Activated CD4-positive, alpha-beta T cell treated with anti-CD3 and anti-CD28 coated beads for 36 hours (primary cell): ENCODE measurements at places on chromosomes 12 and 14.
A peak's percentile ranks its signal among the peaks of the same experiment; 100 is the strongest.

GRCh38 chr12:98456576-98457573 is 58.5 kb upstream of the TMPO start:
- peak; percentile 43 for DNase-seq

DNA sequence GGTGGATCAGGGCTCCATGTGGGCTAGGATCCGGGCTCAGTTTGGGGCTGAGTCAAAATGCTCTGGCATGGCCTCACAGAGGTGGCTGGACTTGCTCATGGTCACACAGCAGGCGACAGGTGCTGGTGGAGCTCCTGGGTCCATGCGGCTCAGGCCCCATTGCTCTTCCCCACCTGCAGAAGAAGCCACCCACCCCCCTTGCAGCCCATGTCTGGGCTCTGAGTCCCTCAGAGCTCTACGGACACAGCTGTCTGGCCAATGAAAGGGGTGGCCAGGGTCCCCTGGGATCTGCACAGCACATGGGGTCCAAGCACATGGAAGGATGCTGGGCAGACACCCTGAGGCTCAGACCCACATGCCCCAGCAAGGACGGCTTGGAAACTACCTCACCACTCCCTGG is 17.0 kb upstream of the C14orf180 start:
- DNase-seq: no peak

- no peak for DNase-seq
Measured at GRCh38 chr14:101965770-101966722, 1.7 kb downstream of the DYNC1H1 start.

- no peak for DNase-seq
Measured at GRCh38 chr14:24382064-24382371, 14.0 kb downstream of the NFATC4 start.

- DNase-seq: no peak
Measured at GRCh38 chr14:103881268-103882201, 34.2 kb upstream of the PPP1R13B start.

DNA sequence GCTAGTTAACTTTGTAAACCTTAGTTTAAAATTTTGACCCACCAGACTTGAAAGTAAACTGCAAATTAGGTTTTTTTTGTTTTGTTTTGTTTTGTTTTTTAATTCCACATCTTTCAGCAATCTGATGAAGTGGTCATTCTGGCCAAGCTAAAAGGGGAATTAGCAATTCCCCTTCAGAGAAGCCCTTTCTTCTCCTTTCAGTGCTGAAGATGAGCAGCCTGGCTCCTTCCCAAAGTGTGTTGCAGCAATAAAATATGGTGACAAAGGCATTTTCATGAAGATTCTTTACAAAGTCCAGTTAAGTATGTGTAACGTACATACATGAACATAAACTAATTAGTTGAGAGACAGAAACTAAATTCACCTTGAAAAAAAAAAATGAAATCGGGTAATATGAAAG is 380.1 kb downstream of the NOVA1 start:
- DNase-seq: no peak

GRCh38 chr12:68406134-68406576 is 74.0 kb upstream of the MDM1 start:
- no peak for DNase-seq

- peak; percentile 3 for DNase-seq
Measured at GRCh38 chr14:26730929-26731618, 133.2 kb upstream of the NOVA1 start.

GRCh38 chr12:113161415-113162016 is 12.0 kb downstream of the CFAP73 start:
- peak; percentile 48 for DNase-seq

DNA sequence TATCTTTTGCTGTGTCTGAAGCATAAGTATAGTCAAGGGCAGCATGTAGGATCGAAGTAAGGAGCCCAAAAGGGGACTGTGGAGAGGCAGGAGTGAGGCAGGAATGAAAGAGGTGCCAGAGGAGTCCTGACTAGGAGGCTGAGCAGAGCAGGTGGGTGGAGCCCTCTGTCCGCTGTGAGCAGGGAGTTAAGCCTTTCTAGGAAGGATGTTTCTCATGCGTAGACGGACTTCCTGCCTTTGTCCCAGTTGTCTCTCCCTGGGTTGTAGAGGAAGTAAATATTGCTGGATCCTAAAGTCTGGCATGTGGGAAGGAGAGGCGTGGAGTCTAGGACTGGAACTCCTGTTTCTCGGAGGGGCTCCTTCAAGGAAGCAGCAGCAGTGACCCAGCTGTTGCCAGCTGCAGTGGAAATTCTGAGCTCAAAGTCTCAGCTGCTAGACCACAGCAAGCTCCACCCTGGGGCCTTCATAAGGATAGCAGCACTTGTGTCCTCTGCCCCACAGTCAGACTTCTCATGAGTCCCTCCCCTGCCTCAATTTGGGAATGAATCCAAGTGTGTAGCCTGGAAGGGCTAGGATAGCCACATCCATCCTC is 44.0 kb downstream of the RBMS2 start:
- DNase-seq: peak; percentile 68

GRCh38 chr14:47259796-47260195 is 415.6 kb downstream of the MDGA2 start:
- no peak for DNase-seq

GRCh38 chr12:118611770-118612169 is 235.4 kb downstream of the SUDS3 start:
- DNase-seq: no peak

- no peak for DNase-seq
Measured at GRCh38 chr14:52366796-52367315, 52.7 kb downstream of the PTGER2 start.

DNA sequence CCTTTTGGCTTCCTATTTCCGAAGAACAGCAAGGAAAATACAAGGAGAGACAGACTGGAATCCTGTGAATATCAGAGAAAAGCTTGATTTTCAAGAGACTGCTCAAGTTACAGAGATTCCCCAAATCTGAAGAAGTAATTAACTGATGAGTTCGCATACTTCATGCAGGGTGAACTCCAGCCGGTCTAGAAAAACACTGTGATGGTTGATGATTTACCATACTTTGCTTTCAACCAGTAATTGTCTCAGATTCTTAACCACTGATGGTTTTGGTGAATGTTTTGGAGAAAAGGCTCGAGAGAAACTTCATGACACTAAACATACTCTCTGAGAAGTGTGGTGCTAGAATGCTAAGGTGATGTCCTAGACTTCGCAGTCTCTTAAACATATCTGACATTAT is 4.4 kb upstream of the PLXNC1 start:
- DNase-seq: no peak

GRCh38 chr14:105325303-105325702 is 10.8 kb downstream of the PACS2 start:
- no peak for DNase-seq

GRCh38 chr14:99576304-99576703 is 27.7 kb downstream of the CCDC85C start:
- DNase-seq: no peak

DNA sequence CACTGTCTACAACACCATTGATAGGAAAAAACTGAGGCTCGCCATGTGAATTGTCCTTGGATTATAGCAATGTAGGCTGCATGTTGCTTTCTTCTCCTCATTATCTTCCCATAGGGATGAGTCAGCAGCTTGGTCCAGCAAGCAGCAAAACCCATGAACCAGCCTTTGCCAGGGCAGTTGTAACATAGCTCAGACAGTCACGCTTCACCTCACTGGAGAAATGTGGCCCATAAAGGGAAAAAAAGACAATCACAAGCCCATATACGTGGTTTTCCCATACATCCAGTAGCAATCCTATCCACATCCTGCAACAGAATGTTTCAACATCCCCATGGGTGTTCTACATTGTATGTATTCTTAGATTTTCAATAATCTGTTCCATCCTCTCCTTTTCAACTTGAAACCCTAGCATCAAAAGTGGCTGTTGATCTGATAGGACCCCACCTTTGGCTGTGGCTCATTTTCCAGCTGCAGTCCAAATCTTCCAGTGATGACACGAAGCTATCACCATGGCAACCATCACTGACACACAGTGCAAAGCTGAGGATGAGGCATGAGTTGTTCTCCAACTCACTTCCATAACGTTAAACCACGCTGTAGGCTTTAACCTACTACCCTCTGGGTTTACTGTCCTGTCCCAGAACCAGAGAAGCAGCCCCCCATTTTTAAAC is 34.0 kb downstream of the GRIN2B start:
- DNase-seq: no peak

GRCh38 chr14:33420051-33420627 is 481.5 kb downstream of the NPAS3 start:
- DNase-seq: no peak

DNA sequence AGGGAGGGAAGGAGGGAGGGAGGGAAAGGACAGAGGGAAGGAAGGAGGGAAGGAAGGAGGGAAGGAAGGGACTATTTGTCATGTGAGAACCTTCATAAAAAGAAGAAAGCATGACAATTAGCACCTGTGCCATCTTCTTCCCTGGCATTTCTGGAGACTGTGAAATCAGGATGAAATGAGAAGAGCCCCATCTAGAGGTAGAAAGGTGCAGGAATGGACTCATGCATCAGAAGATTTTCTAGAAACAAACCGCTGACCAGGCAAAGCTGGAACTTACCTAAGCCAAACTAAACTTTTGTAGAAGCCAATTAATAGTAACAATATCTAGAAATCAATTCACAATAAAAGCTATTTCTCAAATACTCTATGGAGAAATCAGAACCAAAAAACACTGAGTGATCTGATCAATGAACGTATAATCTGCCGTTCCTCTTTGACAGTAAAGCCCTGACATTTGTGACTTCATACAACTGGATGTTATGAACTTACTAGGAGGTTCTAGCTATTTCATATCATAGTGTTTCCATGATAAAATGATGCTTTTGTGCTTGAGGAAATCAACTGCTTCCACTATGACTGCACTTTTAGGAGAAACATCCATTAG is 24.4 kb upstream of the CRACR2A start:
- DNase-seq: peak; percentile 13

GRCh38 chr14:68262567-68262966 is 443.0 kb downstream of the RAD51B start:
- no peak for DNase-seq

- DNase-seq: no peak
Measured at GRCh38 chr12:6528539-6529235, 5.6 kb upstream of the GAPDH start.

- DNase-seq: peak; percentile 72
Measured at GRCh38 chr12:6735448-6736191, 11.8 kb downstream of the COPS7A start.

DNA sequence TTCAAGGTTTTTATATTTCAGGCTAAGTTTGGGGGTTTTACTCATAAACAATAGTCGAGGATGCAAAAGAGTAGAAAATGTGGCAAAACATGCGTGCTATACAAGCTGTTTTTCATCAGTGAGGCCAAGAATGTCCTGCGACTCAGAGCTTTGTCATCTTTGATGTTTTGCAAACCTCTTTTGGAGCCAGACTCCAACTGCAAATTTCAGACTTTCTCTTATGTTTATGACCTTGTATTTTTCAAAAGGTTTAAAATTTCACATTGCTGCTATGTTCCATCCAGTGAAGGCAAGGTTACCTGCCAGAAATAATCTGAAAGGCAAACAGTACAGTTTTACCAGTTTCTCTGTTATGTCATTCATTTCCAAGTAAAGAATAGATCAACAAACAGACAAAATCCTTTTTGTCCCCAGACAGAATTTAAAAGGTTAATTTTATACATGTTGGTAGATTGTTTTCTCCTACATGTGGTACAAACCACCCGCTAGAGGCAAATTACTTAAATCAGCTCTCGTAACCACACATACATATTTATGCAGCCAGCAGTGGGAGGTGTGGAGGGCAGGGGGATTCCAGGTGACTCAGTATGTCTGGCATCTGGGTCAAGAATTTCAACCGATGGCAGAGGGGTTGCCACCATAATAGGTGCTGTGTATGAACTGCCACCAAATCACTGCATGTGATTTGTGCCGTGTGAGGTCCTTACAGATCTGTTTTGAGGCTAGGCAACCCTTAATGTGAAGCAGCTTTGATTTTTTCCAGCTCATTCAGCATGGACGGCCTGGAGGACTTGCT is 119.8 kb upstream of the CPM start:
- DNase-seq: peak; percentile 81

- peak; percentile 38 for DNase-seq
Measured at GRCh38 chr14:24135584-24135833, 485 bp upstream of the PSME1 start.

DNA sequence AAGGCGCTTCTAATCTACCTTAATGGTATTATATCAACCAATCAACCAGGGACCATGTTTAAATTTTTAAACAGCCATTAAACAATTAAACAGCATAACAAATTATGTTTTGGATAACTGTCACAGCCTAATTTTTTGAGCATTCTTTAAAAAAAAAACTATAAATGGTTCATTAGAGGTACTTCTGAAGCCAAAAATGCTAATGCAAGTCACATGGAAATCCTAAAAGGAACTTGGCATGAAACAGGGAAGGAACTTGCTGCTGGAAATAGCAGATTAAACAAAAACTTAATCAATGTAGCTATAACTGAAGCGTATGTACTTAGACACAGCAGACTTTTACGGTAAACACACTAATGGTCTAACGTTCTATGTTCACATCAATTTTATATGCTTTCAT is 190.2 kb upstream of the BTG1 start:
- no peak for DNase-seq
